ENCODE measurements at places on chromosomes 7 and 10.

DNA sequence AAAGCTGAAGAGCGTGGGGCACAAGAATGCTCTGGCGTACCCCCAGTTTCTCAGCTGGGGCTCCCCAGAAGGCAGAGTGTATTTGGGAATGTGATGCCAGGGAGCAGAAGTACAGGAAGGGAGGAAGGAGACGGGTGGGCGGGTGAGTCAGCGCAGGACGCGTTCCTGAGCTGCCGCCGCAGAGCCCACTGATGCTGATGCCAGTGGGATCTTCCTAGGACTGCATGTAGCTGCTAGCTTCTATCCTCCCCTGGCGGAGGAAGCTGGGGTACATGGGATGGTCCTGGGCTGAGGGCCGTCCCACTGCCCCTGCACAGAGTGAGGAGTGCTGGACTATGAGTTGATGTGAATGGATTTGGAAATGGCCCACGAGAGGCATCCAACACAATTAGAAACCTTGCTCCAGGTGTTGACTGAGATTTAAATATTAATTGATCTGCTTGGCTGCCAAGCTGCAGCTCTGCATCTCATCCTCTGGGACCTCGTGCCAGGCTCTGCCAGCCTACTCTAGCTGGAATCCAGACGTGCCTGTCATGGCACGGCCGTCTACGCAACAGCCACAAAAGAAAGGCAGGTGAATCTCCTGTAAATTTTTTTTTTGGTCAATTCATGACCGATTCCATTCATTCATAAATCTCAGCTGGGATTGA, 66.2 kb upstream of the RHEB start:
- DNase-seq, result no peak

DNA sequence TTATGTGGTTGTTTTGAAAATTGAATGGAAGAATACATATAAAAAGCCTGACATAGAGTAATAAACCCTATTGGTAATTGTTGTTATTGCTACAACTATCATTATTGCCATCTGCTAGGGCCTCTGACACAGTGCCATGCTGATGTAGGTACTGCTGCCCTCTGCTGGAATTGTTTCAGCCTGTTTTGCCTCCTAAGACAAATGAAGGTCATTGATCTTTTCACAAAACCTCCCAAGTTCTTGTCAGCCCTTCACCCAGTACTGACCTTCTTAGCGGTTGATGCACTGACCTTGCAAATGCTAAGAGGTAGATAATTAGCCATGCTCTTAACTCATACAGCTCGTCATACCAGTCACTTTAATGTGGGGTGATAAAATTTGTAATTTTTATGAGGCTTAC, 975.2 kb downstream of the SORCS1 start:
- no peak for DNase-seq

DNA sequence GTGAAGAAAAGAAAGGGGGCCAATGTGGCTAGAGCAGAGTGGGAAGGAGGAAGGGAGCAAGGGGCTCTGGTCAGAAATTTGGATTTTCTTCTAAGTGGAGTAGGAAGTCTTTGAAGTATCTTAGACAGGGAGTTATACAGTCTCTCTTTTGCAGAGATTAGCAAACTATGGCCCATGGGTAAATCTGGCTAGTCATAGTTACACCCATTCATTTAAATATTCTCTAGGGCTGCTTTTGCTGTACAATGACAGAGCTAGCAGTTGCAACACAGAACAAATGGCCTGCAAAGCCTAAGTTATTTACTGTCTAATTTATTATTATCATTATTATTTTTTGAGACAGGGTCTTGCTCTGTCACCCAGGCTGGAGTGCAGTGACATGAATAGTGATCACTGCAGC, 10.5 kb upstream of the LAMB4 start:
- DNase-seq, result no peak

GRCh38 chr7:138233189-138233588, 156.9 kb downstream of the AKR1D1 start:
- no peak for DNase-seq

- DNase-seq, result no peak
Observed at GRCh38 chr7:27248911-27249723, 6.5 kb downstream of the EVX1 start.

DNA sequence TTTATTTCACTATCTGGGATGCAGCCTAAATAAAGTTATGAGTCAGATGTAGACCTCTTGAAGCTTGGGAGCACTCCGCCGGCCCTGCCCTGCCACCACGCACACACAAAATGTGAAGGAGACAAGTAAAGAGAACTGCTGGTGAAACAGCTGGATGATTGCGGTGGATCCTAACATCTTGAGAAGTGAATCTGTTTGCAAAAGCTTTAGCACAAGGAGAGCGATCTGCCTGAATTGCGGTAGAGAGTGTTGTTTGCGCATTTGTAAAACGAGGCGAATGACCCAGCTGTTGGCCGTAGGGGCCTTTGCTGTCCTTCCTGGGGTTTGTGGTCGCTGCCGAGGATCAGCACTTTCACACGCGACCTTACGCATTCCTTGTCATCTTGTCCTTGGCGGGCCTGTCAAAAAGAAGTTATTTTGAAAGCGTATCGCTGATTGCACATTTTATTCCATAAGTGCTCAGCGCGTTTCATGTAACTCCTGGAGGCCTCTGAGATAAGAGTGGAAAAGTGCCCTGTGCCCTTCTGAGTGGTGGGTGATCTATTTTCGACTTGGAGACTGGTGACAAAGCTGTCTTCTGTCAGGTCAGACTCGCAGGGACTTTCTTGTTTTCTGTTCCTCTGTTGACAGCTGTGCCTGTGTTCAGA, 40.8 kb downstream of the RBM20 start:
- DNase-seq, result no peak

GRCh38 chr10:90167174-90168064, 466.0 kb downstream of the KIF20B start:
- no peak for DNase-seq

- DNase-seq, result no peak
Observed at GRCh38 chr7:14000247-14000646, 10.8 kb upstream of the ETV1 start.

DNA sequence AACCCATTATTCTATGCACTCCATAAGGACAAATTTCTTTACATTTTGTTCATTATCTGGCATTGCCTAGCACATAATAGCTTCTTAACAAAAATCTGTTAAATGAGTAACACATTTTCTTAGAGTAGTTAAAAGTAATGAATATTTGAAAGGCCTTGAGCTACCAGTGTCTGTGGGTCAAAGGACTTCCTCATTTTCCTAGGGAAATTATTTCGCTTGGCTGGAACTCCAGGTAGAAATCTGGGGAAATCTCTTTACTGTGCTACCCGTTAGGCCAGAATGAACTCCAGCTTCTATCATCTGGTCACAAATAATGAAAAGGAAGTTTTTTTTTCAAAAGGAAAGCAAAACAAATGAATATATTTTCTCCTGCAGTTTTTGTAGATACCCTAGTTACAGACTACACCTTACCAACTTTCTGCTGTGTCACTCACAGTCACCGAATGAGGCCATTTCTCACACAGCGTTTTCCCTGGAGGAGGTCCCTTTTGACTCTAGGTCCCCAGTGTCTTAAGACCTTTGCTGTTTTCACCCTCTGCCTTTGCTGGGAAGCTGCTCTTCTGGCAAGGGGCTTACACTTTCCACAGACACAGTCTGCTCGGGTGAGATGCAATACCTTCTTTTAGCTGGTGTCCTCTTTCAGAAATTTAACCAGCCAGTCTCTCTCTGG, 1.6 kb downstream of the SAMD9L start:
- no peak for DNase-seq

- DNase-seq, result no peak
Observed at GRCh38 chr7:24932815-24933214, 47.2 kb downstream of the OSBPL3 start.

DNA sequence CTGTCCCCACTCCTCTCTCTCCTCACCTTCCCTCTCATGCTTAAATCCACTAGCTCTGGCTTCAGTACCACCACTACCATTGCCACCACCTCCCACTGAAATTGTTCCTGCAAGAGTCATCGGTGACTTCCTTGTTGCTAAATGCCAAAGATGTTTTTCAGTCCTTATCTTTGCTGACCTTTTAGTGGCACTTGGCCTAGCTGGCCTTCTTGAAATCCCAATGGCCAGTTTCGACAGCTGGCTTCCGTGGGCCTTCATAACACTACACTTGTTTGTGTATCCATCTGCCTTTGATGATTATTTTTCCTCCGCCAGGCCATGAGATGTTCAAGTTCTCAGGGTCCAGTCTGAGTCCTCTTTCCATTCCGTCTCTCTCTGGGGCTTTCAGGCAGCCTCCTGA, 118.2 kb upstream of the NANOS1 start:
- DNase-seq, result peak; percentile 14

GRCh38 chr7:31651234-31652062, 35.6 kb upstream of the PPP1R17 start:
- DNase-seq, result no peak

- DNase-seq, result peak; percentile 96
Observed at GRCh38 chr10:92822060-92822634, 26.2 kb upstream of the EXOC6 start.

GRCh38 chr10:47424231-47424630, 40.1 kb upstream of the ZNF488 start:
- no peak for DNase-seq

- no peak for DNase-seq
Observed at GRCh38 chr10:97683556-97684367, 3.3 kb downstream of the AVPI1 start.

DNA sequence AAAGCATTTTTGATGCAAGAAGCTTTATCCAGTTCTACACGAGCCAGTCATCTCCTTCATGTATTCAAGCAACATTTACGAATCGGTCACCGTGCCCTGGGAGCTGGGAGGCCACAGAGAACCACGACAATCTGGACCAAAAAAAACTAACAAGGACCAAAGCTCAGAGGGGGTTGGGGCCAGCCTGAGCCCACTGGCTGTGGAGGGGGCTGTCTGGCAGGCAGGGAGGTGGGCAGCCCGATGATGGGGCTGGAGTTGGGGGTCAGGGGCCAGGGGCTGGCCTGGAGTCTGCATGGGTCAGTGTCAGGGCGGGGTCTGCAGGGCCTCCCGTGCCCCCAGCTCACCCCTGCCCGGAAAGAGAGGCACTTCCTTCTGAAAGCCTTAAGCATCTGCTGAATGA, 12.5 kb upstream of the GRIFIN start:
- no peak for DNase-seq

- no peak for DNase-seq
Observed at GRCh38 chr10:4653160-4653559, 172.8 kb upstream of the AKR1E2 start.

DNA sequence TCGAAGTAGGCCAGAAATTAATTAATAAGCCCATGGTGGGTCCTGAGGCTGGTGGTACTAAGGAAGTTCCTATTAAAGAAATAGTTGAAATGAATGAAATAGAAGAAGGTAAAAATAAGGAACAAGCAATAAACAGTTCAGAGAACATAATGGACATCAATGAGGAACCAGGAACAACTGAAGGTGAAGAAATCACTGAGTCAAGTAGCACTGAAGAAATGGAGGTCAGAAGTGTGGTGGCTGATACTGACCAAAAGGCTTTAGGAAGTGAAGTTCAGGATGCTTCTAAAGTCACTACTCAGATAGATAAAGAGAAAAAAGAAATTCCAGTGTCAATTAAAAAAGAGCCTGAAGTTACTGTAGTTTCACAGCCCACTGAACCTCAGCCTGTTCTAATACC, 36.0 kb downstream of the SLK start:
- no peak for DNase-seq

DNA sequence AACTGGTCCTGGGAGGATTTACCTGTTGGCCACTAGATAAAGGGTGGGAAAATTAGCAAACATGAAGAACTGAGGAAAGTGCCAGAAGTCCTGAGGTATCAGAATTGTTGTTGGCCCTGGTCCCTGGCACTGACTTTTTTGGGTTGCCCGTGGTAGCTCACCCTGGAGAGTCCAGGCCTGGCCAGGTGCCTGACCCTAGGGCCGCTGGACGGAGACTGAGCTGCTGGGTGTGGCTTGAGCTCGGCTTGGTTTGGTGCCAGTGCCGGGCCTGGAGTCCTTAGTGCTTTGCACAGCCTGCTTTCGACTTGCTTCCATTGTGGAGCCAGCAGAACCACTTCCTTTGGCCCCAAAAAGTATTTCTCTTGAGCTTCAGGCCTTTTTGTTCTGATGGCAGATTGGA, 12.9 kb downstream of the MDH2 start:
- DNase-seq, result no peak

- no peak for DNase-seq
Observed at GRCh38 chr10:80702143-80702542, 164.4 kb downstream of the SH2D4B start.

DNA sequence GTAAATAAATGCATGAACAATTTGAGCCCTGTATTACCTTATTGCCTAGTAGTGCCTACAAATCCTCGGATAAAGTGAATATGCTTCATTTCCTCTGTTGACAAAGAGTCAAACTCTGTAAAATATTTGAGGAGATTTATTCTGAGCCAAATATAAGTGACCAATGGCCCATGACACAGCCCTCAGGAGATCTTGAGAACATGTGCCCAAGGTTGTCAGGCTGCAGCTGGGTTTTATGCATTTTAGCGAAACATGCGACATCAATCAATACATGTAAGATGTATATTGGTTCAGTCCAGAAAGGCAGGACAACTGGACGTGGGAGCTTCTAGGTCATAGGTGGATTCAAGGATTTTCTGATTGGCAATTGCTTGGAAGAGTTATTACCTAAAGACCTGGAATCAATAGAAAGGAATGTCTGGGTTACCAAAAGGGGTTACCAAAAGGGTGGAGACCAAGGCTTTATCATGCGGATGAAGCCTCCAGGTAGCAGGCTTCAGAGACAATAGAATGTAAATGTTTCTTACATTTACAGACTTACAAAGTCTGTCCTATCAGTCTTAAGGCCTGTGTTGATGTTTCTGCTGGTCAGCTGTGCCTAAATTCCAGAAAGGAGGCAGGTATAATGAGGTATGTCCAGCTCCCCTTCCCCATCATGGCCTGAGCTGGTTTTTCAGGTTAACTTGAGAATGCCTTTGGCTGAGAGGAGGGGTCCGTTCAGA, 220.1 kb upstream of the FZD1 start:
- DNase-seq, result no peak

DNA sequence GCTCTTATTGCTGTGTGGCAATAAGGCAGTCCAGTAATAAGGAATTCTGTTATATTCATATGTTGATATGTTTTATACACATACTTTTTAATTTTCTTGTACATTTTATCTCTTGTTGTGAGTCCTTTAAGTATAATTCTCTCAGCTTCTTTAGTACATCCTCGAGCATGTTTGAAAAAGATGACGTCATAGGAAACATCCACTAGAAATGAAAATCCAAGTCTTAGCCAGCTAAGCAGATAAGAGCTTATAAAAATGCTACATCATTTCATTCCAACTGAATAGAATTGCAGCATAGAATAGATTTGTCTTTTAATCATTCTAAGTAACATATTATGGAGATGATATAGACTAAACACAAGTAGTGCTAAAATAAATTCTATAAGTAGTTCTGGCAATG, 283.7 kb upstream of the FZD1 start:
- no peak for DNase-seq

GRCh38 chr7:20228654-20229053, 11.5 kb upstream of the MACC1 start:
- no peak for DNase-seq

- DNase-seq, result no peak
Observed at GRCh38 chr10:1190791-1191490, 134.8 kb downstream of the WDR37 start.

DNA sequence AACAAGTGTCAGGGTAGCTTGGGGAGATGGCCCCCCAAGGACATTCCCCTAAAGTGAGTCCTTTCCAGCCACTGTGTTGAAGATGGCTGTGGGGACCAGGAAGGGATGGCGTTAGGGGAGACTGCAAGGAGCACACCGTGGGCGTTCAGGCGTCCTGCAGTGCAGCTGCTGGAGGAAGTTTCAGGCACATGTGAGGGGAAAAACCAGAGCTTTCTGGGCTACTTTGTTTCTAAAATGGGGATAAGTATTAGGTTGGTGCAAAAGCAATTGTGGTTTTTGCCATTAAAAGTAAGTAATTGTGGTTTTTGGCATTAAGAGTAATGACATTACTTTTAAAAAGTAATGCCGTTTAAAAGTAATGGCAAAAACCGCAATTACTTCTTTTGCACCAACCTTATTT, 14.3 kb downstream of the PRF1 start:
- DNase-seq, result no peak
